Mucosa of descending colon (tissue), 3 donors: ENCODE measurements at places on chromosomes 5 and 9. TPM values are rescaled to one million over a fixed set of nuclear protein-coding genes. Genes with fewer than 3 reads are reported as not detected.

DNA sequence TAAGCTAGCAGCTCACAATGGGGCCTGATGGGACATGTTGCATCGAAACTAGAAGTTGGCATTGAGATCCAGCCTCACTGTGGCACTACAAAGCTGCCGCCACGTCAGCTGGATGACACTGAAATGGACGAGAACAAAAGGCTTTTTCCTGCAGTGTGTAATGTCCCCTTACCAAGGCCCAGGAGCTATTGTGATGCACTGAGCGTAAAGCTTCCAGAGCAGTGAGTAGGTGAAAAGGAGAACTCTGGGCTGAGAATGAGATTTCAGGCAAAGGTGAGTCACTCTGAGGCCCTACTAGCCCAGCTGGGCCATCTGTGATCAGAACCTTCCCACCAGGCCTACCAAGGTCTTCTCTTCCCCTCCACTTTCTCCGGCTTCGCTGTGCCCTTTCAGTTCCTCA, 528.1 kb upstream of the KLF4 start:
- no peak for DNase-seq

DNA sequence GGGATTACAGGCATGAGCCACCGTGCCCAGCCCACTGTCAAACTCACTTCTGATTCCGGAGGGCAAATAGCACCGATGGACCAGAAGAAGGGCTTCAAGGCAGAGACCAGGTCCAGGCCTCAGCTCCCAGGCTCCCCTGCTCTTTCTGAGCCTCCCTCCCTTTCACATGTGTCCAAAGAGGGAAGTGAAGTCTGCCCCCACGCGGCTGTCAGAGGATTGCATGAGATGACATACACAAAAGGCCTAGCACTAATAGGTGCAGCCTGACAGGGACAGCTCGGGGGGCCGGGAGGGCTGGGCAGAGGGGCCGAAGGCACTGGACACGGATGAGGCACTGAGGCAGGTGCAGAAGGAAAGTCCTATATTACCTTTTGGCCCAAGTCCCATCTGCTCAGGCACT, 16.1 kb downstream of the FBP1 start:
- DNase-seq: peak; percentile 69

DNA sequence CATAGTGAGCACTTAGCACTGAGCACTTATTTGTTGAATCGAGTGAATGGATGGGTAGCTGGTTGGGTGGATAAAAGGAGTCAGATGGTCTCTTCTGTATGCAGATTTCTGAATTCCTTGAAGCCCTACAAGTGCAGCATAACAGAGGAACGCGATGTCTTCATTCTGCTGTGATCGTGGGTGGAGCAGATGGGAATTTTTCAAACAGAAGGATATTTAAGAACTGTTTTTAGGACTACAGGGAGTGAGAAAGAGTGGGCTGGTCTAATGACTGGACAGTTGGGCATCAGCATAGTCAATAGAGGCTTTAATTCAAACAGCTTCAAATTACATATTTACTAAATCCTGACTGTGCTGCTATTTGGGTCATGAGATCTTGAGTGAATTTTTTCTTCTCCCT, 253.2 kb downstream of the CEMIP2 start:
- DNase-seq: no peak

The VCAN gene
- 8.8 TPM for total RNA-seq

The ANKRD33B gene
- 3.3 TPM for total RNA-seq
